SW 1271 (cell line): ENCODE measurements at places on chromosomes 12 and 14.

DNA sequence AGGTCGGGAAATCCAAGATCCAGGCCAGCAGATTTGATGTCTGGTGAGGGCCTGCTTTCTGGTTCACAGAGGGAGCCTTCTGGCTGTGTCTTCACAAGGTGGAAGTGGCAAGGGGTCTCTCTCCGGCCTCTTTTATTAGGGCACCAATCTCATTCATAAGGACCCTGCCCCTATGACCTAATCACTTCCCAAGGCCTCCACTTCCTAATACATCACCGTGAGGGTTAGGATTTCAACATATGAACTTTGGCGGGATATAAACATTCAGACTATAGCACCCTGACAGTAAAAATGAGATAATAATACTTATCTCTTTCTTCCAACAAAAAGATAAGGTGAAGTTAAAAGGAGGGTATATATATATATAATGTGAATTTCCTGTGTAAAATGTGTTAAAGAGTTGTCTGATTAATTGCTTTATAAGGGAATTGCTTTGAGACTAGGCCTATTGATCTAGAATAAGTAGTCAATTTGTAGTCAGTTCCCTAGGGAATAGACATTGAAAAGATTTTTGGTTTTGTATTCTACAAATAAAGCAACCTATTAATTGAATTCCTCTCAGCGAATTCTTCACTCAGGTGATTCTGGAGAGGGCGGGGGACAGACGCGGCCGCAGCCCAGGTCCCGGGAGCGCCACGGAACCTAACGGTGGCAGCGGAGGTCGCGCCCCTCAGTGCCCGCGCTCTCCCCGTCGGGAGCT is 516 bp upstream of the LGALS3 start:
- DNase-seq = no peak

DNA sequence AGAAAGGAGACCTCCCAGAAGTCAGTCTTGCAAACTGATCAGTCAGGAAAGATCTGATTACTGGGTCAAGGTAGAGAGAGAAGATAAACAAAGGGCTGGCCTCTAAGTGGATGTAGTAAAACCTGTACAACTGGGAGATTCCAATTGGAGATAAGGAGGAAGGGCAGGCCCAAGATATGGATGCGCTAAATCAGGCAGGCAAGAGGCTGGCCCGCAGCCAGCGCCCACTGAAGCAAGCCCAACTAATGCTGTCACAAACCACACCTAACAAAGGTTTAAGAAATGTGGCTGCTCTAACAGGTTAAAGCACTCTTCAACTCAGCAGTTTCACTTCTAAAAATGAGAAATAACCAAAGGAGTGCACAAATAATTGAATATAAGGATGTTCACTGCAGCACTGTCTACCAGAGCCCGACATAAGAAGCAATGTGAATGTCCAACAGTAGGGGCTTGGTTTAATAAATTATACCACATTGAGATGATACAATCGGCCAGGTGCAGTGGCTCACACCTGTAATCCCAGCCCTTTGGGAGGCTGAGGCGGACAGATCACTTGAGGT is 4.7 kb downstream of the GLTP start:
- DNase-seq = no peak

GRCh38 chr14:50085570-50086320 is 30.6 kb downstream of the VCPKMT start:
- no peak for DNase-seq

GRCh38 chr14:91004987-91005386 is 55.5 kb downstream of the RPS6KA5 start:
- DNase-seq = no peak

GRCh38 chr14:94751956-94752355 is 18.0 kb downstream of the GSC start:
- DNase-seq = no peak

GRCh38 chr12:108849660-108850059 is 7.7 kb downstream of the SSH1 start:
- DNase-seq = no peak

- no peak for DNase-seq
These were observed 147.9 kb upstream of the PKP2 start for GRCh38 chr12:33044447-33044846.

DNA sequence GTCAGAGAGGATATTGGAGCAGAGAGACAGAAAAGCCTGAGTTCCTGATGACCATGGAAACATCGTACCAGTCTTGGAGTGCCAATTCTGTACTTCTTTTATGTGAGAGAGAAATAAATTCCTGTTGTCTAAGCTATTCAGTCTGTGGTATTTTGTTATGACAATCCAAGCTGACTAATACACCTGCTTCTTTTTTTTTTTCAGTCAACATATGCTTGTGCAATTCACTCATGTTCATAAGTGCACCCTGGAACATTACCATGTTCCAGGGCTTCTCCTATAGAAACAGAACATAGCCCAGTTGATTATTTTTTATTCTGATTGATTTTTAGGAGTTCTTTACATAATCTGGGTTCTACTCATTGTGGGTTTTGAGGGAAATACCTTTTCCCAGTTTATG is 1.7 kb upstream of the CHPT1 start:
- DNase-seq = no peak

- DNase-seq = no peak
These were observed at the start of gene TTC9 for GRCh38 chr14:70641548-70642302. TTC9 (plus strand) TSS chr14:70641916; CDS start chr14:70642130, 214 bp downstream.

- DNase-seq = no peak
These were observed 138.2 kb upstream of the PWP1 start for GRCh38 chr12:107547389-107547788.

DNA sequence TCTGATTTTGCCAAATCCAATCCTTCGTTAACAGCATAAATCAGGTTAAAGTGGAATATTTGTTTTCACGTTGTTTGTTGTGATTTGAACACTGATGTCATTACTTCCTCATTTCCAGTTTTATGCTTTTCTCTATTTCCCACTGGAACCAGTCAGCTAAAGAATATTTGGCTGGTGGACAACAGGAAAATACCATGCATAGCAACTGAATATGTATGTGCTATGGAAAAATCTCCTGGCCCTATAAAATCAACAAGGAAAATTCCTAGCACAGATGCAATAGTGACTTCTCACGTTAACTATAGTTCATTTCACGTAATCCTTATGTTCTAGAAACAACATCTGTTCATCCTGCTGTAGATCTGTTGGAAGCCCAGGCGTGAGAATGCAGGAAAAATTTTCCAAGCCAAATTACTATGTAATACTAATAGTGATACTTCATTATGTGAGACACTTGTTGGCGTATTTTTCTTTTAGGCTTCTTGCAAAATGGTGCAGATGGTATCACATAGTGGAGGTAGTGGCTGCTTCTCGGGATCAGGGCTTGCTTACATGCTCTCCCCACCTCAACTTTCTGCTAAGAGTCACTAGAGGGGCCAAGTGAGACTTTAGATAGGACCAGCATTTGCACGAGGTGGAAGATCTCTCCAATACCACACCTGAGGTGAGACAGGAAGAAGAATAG is 86.3 kb upstream of the USP44 start:
- DNase-seq = peak; percentile 51

GRCh38 chr12:5690240-5690639 is 254.8 kb downstream of the ANO2 start:
- no peak for DNase-seq

GRCh38 chr12:56087220-56087619 is 7.3 kb downstream of the ERBB3 start:
- DNase-seq = no peak

DNA sequence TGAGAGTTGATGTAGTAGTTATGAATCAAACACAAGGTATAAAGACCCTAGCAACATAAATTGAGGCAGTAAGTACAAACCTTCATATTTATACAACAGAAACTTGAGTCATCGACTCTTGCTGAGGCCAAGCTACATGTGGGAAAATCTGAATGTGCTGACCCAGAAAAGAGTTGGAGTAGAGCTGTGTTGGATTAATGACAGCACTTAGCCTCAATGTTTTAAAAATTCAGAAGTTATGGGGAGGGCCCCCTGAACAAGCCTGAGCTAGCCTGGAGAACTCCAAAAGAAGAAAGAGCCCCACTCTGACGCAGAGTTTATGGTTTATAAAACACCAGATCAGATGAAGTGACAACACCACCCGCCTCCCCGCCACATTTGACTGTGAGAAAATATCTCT is 100.0 kb downstream of the DUSP6 start:
- DNase-seq = no peak

DNA sequence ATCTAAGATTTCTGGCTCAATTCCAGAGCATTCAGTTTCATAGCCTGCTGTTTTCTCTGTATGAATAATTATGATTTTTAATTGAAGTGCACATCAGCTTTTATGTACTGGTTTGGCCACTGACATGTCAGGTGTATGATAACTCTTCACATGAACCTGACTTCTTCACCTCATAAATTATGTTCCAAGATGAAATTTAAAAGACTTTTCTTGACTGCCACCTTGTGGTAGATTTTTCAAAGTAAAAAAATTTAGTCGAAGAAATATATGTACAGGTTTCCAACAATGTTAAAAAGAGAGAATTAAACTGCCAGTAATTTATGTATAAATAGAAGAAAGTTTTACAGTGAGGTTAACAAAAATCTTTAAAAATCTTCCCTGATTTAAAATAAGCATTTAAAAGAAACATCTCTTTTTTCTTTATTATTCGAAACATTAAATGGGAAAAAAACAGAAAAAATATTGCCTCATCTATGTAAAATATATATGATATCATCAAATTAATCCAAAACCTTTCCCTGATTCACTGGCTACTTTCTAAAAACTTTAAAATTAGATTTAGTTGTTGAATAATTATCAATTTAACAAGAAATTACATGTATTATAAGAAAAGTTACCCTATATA is 124.9 kb upstream of the ATXN7L3B start:
- peak; percentile 32 for DNase-seq

DNA sequence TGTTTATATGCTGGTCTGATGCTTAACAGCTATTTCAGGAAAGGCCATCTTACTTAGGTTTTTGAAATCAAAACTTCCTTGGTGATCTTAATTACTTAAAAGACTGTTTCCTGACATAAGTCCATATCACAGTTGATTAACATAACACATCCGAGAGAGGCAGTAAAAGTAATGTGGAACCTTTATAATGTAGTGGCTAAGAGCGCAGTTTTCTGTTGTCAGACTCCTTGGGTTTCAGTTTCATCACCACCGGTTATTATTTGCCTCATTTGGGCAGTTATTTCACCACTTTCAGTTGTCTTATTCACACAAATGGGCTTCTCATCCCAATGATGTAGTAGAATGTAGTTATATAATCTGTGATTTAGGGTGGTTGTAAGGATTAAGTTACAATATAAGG is 30.9 kb downstream of the TBC1D15 start:
- no peak for DNase-seq

GRCh38 chr12:67940780-67941243 is 48.4 kb upstream of the IFNG-AS1 start:
- no peak for DNase-seq

DNA sequence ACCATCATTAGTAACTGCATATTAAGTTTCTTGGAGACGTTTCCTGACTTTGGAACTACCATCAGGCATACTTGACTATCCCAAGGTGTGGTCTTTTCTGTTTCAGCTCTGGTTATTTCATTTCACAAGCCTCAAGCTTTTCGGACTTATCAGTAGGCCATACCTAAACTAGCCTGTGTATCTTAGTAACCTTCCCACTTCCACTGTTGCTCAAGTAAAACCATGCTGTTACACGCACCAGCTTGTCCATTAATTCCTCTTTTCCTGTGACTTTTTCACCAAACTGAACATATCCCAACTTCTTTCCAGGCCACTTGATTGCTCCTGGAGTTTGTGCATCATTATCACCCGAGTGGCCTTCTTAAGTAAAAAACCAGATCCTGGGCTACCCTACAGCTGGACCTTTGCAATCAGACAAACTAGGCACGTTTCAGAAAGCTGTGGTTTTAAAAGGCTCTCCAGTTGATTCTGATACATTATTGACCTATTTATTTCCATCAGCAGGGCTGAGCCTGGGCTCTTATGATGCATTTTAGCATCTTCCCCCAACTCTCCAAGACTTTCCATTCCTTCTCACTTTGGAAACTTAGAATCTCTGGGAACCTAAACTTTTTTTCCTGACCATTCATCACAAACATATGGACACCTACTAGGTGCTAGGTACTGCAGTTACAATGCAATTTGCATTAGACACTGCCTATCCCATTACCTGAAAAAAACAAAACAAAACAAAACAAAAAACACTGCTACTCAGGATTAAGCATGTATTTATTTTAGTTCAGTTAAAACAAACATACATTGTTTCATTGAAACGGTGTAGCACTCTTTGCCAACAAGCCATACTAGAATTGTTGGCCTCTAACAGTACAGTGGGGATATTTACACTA is 14.9 kb downstream of the SLC38A2 start:
- no peak for DNase-seq

DNA sequence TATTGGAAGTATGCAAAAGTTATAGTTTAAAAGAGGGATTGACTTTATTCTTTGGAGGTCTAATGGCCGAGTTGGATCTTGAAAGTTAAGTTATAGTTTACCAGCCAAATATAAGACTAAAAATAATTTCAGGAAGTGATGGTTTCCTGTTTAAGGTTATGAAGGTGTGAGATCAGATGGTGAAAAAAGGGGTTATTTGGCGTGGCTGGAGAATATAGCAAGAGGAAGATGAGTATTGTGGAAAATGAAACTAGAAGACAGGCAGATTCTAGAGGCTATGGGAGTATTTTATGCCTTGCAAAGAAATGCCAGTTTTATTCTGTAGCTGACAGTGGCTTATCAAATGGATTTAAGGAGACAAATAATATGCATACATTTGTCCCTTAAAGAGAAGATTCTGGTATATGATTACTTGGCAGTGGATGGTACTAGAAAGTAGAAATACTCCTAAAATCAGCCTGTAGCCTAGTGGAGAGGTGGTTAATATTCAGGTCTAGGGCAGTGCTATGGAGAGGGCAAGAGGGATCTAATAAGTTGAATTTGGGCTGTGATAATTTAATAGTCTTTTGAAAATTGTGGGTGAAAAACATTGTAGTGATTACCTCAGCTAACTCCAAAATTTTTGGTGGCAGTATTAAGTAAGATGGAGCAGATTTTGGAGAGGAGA is 1091.8 kb upstream of the ATXN7L3B start:
- DNase-seq = no peak

GRCh38 chr12:52044292-52044983 is 6.8 kb upstream of the NR4A1 start:
- no peak for DNase-seq

GRCh38 chr14:58408681-58409215 is 13.0 kb downstream of the TOMM20L start:
- DNase-seq = no peak

- no peak for DNase-seq
These were observed 412.5 kb downstream of the ZFP36L1 start for GRCh38 chr14:68380329-68380741.

DNA sequence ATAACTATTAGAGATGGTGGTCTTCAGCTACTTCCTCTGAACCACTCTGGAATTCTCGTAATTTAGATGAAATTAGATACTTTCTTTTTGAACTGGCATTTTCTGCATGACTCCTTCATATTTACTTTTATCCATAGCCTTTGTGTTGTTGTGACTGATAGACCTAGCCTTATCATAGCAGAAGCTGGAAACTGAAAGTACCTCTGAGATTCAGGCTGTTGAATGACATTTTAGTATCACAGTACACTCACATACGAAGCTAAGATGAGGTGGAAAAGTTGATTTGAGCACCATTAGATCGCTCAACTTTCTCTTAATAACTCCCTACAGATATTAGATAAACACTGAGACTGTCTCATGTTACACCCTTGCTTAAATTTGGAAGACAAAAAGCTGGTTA is 525.1 kb upstream of the FBXO33 start:
- DNase-seq = no peak
